Fibroblast of gingiva (primary cell): ENCODE measurements at places on chromosomes 3 and 15.

DNA sequence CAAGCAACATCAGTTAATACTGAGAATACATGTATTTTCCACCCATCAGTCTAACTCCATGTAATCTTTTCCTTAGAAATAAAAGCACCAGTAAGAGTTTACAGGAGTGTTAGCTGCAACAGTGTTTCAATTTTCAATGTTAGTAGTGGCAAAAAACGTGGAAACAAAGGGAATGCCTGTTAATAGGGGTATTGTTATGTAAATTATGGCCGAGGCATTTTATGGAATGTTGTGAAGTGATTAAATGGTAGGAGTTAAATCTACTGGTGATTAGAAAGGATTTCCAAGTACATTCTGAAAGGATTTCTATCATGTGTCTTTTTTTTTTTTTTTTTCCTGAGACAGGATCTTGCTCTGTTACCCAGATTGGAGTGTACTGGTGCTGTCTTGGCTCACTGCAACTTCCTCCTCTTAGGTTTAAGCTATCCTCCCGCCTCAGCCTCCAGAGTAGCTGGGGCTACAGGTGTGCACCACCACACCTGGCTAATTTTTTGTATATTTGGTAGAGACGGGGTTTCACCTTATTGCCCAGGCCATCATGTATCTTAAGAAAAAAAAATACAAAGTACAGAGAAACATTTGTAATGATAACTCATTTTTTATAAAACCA is 6.6 kb downstream of the ATP6V1A start:
- no peak for DNase-seq

GRCh38 chr3:152892446-152892845 is 57.5 kb downstream of the P2RY1 start:
- DNase-seq = no peak

DNA sequence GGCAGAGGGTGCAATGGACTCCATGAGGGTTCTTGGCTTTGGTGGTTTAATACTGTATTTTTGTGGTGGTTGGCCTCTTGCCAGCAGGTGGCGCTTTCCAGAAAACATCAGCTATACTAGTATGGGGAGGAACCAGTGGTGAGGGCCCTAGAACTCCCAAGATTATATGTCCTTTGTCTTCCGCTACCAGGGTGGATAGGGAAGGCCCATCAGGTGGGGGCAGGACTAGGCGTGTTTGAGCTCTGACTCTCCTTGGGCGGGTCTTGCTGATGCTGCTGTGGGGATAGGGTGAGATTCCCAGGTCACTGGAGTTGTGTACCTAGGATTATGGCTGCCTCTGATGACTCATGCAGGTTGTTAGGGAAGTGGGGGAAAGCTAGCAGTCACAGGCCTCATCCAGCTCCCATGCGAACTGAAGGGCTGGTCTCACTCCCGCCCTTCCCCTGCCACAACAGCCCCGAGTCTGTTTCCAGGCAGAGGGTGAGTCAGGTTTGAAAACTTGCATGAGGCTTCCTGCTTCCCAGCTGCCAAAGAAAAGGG is 357.7 kb downstream of the OTOL1 start:
- no peak for DNase-seq

GRCh38 chr3:189999718-190000117 is 121.0 kb downstream of the P3H2 start:
- DNase-seq = no peak

- no peak for DNase-seq
Observed at GRCh38 chr15:36186376-36186775, 393.1 kb upstream of the CDIN1 start.

- no peak for DNase-seq
Observed at GRCh38 chr3:5811016-5811415, 623.5 kb downstream of the EDEM1 start.

- DNase-seq = peak; percentile 28
Observed at GRCh38 chr3:134392336-134392983, 18.2 kb upstream of the AMOTL2 start.

- DNase-seq = no peak
Observed at GRCh38 chr15:84057714-84058331, 177.8 kb upstream of the GOLGA6L4 start.

DNA sequence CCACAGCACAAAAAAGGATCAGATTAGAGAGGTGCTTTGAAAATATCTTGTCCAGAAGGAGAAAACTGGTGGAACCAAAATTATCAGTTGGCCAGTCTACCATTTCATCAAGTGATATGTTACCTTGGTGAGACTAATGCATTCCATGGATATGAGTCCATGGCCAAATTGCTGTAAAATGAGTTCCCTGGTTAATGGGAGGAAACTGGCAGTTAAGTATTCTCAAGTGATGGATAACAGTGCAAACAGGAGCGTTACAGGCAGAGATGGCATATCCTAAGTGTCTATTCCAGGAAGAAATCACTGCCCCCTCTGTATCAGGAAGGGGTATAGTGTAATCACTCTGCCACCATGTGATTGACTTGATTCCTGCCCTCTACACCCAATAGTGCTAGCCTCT is 34.0 kb downstream of the MYRIP start:
- DNase-seq = no peak

GRCh38 chr15:85500729-85501128 is 120.3 kb downstream of the AKAP13 start:
- DNase-seq = no peak

GRCh38 chr3:195906865-195907683 is 1.3 kb downstream of the TNK2 start:
- no peak for DNase-seq

DNA sequence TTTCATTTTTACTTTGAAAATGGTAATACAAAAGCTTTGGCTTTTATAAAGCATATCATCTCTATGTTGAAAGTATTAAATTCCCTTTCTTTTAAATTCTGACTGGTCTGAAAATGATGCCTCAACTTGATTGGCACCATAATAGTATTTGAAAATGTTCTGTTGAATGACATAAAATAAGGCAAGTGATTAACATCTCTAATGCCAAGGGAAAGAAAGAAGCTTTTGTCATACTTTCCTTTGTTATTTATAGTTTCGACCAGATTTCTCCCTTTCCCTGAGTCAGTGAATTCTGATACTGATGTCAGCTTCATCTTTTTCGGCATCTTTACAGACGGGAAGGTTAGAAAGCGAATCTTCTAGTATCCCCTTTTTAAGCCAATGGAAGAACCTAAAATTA is 3.4 kb upstream of the AP4E1 start:
- no peak for DNase-seq

- no peak for DNase-seq
Observed at GRCh38 chr3:134992586-134992985, 197.5 kb downstream of the EPHB1 start.

GRCh38 chr15:46620392-46621013 is 985.7 kb downstream of the SQOR start:
- no peak for DNase-seq

- no peak for DNase-seq
Observed at GRCh38 chr3:160701490-160701889, 24.5 kb downstream of the ARL14 start.

DNA sequence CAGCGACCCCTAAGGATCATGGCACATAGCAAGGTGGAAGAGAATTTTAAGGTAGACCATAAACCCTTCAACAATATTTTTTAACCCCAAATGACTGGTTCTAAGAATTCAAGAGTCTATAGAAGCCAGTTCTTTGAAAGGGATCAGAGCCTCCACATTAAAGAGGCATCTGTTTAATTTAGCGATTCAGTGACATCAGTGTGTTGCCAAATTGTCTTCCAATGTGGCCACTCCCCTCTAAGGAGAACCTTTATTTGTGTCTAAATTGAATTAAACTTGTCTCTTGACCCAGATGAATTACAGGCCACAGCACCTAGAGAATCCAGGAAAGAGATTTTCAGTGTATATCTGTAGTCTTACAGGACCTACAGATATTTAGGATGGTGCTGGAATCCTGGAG is 6.6 kb upstream of the SH3BP5 start:
- DNase-seq = no peak

DNA sequence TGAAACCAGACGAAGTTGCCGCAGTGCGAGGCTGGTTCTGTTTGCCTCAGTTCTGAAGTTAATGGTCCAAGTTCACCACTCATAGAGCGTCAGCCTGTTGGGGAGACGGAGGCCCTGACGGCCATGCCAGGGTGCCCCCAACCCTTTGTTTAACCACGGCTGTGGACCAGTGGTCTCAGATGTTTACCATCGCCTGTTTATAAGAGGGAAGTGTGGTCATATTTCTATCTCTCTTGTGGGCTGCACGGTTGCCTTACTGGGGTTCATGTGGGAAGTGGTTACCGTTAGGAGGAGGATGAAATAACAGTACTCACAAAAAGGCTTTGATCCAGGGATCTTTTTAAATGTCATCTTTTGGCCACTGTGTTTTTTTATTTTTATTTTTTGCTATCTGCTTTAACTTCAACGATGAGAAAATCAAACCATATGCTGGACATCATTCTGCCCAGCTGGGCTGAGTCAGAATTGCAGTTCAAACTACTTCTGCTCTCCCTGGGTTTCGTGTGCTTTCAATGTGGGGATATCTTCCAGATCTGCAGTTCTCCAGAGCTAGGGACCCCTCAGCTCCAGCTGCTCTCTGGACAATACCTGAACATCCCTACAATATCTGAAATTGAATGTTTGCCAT is 17.8 kb downstream of the SMAD3 start:
- DNase-seq = peak; percentile 30

- no peak for DNase-seq
Observed at GRCh38 chr3:112627919-112628466, 12.9 kb downstream of the CCDC80 start.

- DNase-seq = no peak
Observed at GRCh38 chr15:37550360-37551024, 383.9 kb upstream of the TMCO5A start.

GRCh38 chr3:25091934-25092333 is 336.1 kb upstream of the RARB start:
- DNase-seq = no peak

DNA sequence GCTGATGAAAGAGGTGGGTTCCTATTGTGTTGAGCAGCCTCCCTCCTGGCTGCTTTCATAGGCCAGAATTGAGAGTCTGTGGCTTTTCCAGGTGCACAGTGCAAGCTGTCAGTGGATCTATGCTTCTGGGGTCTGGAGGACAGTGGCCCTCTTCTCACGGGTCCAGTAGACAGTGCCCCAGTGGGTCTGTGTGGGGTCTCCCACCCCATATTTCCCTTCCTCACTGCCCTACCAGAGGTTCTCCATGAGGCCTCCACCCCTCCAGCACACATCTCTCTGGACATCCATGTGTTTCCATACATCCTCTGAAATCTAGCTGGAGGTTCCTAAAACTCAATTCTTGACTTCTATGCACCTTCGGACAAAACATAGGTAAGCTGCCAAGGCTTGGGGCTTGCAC is 201.2 kb downstream of the FAM43A start:
- no peak for DNase-seq

DNA sequence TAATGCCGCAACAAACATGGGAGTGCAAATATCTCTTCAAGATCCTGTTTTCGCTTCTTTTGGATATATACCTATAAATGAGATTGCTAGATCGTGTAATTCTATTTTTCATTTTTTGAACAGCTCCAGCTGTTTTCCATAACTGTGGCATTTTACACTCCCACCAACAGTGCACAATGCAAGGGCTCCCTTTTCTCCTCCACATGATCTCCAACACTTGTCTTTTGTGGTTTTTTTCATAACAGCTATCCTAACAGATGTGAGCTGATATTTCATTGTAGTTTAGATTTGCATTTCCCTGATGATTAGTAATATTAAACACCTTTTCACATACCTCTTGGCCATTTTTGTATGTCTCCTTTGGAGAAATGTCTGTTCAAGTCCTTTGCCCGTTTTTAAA is 58.6 kb upstream of the TJP1 start:
- no peak for DNase-seq

DNA sequence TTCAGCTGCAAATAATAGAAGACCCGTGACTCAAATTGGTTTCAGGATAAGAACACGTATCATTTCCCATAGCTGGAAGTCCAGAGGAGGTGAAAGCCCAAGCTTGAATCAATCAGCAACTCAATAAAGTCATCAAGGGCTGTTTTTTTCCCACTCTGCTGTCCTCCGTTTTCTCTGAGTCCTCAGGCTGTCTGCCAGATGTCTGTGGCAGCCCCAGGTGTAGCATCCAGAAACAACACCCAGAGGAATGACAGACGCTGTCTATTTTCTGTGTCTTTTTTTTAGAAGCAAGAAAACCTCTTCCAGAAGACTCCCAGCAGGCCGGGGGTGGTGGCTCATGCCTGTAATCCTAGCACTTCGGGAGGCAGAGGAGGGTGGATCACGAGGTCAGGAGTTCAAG is 204.4 kb downstream of the FAM43A start:
- DNase-seq = no peak

GRCh38 chr15:25171111-25171811 is 216.5 kb downstream of the SNRPN start:
- DNase-seq = no peak

DNA sequence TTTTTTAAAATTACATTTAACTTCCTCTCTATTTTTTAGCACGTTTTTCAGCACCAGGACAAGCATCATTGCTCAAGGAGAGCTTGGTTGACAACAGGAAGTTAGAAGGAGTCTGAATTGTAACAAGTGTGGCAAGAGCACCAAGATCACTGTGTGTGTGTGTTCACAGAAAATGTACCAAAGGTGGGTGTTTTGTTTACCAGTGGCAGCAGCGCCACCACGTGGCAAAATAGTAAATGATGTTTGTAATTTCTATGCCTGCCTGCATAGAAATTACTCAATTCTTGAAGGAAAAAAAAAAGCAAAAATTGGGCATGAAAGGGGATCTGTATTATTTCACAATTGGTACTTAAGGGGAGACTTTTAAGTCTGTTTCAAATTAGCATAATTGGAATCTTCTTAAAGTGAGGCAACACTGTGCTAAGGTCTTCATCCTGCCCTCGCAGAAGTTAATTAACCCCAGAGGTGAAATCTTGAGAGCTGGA is 7.4 kb upstream of the U2SURP start:
- DNase-seq = peak; percentile 91

DNA sequence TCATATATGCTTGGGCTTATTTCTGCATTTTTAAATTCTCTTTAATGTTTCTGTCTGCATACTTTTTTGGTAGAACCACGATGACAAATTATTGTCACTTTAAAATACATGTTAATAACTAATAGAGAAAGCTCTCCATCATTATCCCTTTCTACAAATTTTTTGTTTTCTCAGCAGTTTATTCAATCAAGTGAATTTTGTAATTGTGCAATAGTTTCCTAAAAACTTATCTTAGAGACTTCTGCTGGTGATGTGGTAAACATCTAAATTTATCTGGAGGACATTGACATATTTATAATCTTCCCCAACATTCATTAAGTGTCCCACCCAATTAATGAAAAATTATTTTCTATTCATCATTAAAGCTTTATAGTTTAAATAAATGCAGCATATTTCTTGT is 215.3 kb downstream of the MEX3B start:
- DNase-seq = no peak
